ENCODE measurements at places on chromosomes 5 and 9.
A peak's percentile ranks its signal among the peaks of the same experiment; 100 is the strongest.

DNA sequence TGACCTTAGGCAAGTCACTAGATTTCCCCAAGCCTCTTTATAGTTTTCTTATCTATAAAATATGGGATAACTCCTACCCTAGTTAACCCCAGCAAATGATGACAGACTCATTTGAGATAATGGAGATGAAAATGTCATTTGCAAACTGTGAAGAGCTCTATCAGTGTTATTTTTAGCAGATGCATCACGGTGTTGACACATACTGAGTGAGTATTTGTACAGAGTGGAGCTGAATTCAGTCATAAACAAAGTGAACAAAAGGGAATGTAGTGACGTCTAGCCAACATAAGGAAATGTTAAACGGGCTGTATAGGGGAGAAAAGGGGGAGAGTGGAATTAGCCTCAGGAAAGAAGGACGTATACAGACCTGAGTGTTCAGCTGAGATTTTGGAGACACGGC, 75.9 kb downstream of the NMUR2 start:
- no peak for DNase-seq

GRCh38 chr9:97811533-97812246, 41.3 kb upstream of the FOXE1 start:
- peak; percentile 13 for DNase-seq

DNA sequence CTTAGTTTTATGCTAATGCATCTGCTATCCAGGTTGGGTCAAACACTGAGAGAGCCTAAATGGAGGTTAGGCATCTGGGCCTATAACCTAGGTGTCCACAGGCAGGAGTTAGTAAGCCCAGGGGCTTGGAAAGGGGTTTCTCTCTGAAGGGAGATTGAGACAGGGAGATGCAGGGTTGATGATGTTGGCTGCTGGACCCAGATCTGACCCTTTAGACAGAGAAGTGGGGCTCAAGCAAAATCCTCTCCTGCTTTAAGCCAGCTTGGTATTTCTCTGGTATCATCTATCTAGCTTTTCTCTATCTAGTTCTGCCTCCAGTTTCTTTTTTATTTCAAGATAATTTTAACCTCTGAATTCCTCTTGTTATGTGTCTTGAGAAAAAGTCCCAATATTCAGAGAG, 18.3 kb upstream of the ANKRD55 start:
- no peak for DNase-seq

DNA sequence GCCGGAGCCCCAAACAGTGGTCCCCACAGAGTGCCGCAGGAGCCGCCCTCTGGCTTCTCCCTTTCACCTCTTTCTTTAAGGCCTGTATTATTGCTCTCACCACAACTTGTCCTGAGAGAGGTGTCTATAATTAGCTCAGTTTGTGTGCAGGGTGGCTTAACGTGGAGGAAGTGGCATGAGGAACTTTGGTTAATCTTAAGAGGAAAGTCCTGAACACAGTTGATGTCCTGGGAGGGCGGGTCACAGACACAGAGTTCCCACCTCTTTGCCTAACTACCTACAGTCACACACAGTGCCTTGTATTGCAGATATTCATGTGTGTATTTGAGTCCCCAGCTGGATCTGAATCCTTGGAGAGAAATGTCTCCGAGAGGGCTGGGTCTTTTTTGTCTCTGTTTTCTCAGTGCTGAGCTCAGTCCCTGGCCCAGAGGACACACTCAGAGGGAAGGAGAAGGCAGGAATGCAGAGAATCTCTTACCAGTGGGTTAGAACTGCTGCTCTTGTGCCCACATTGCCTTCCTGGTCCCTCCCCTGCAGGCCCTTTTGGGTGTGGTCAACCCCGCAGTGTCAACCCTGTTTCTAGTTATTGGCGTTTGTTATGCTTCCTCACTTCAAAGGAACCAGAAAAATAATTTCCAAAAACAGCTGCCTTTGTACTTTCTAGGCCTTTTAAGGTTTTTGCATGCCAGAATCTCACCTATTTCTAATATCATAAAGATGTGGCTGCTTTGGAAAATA, 392.5 kb downstream of the KDM4C start:
- DNase-seq, result no peak

GRCh38 chr5:157761690-157762621, 18.4 kb downstream of the LSM11 start:
- DNase-seq, result peak; percentile 80

- no peak for DNase-seq
These were observed 25.8 kb downstream of the LPCAT1 start for GRCh38 chr5:1497795-1498622.

DNA sequence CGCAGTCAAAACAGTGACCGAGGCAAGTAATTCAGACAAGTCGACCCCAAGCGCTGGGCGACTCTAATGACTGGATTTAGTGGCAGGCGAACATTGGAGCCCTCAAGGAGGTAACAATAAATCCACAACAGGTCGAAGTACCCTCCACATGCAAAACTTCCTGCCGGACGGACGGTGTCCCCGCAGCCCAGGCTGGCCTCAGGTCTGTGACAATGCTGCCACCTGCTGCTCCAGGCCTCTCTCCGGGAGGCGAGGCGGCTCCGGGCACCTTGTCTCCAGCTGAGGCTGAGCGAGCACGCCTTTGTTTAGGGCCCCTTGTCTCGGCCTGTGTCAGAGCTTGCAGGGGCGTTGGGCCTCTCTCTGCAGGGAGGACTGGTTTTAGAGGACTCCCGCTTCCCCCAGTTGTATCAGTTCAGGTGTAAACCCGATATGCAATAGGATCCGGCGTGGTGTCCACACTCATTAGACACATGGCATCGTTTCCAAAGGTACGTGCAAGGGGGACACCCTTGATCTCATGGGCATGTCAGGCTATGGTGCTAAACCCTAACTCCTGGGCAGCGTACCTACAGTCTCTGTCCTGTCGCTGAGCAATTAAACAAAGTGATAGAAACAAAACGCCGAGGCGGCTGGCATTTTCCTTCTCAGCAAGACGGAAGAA, 628.0 kb upstream of the ADAMTS16 start:
- DNase-seq, result peak; percentile 1

DNA sequence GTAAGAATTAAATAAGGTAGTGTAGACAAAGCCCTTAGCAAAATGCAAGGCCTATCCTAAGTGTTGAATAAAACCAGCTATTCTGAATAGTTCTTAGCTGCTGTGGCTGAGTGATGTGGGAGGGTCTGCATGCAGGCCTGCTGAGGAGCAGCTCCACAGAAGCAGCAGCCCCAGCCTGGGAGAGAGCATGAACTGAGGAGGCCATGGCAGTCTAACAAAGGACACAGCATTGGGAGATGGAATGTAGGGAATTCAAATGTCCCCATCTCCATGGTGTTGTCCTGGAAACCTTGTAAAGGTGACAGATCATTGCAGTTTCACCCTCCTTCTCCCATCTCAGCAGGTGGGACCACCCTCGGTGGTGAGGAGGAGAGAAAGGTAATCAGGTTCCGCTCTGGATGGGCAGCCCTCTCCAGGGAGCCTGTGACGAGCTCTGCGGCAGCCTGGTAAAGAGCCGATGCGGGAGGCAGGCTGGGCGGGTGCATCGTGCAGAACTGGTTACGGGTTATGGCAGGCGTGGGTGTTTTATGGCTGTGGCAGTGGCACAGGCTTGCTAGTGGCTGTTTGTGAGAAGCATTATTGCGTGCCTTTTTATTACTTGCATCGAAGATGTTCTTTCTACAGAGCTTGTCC, 199.9 kb upstream of the GLRA1 start:
- DNase-seq, result no peak

GRCh38 chr5:113723021-113723420, 209.5 kb downstream of the YTHDC2 start:
- no peak for DNase-seq

- DNase-seq, result no peak
These were observed 5.0 kb downstream of the MTMR12 start for GRCh38 chr5:32307769-32308194.

DNA sequence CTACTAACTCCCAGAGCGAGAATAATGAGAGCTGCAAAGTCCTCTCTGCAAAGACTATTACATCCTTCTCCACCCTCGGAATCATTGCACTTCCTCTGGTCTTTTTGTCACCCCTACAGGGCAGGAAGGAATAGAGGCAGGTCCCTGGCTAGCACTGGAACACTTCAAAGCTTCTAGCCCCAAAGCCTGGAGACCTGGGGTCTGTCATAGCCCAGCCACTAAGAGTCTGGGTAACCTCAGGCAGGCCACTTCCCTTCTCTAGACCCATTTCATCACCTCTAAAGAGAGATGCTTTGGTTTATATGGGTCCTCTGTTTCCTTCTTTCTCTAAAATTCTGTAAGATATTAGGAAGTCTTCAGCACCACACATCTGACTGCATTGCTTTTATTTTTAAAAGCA, 6.7 kb downstream of the ADRB2 start:
- DNase-seq, result no peak

GRCh38 chr9:38059233-38059936, 9.6 kb downstream of the SHB start:
- DNase-seq, result no peak

DNA sequence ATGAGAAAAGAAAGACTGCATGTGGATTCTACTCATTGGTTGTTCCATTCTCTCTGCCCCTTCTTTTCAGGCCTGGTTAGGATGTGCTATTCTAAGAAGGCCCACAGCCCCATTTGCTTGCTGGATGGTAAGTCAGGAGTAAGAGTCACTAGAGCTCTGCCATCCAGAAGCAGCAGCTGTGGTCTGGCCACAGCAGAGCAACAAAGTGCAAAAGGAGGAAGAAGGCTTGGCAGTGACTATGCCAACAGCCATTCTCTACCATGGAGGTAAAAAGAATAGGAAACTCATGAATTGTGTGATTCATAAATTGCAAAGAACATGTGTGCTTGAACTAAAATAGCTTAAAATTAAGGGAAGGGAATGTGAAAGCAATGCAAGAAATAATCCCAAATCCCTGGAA, 20.9 kb downstream of the KLHL3 start:
- no peak for DNase-seq

DNA sequence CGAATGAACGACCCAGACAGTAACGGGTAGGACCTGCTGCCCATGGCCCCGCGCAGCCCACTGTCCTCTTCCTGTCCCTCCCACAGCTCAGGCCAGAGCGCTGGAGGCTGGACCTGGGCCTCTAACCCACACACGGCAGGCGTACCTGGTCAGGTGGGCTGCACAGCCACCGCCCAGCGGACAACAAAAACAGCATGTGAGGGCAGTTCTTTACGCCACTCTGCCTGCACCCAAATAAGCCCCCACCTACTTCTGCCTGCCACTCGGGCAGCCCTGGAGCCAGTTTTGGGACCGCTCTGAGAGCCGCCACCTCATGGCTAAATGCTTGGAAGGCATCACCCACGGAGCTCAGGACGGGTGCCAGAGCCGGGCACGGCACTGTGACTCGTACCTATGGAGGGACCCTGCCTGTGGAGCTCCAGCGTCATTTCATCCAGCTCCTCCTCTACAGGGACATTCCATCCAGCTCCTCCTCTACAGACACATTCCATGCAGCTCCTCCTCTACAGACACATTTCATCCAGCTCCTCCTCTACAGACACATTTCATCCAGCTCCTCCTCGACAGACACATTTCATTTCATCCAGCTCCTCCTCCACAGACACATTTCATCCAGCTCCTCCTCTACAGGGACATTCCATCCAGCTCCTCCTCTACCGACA, 18.9 kb downstream of the CLPTM1L start:
- DNase-seq, result peak; percentile 56

- DNase-seq, result no peak
These were observed 18.5 kb upstream of the UGT3A1 start for GRCh38 chr5:36009698-36010097.

- DNase-seq, result no peak
These were observed at the start of gene CA9 for GRCh38 chr9:35673132-35674024. TSS of gene CA9 (plus strand) at chr9:35673928. CDS start at chr9:35673960, 32 bp downstream.

DNA sequence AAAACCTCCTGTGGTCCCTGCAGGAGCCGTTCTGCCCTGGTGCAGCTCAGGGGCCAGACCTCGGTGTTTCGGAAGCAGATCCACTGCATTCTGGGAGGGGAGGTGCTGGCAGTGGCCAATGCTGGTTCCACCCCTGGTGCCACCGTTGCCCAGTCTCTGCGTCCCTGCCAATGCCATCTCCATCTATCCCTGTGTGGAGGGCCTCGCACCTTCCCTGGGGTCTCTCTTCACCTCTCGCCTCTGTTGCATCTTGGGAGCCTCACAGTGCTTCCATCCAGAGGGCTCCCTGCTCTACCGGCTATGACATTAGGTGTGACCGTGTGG, 15.3 kb downstream of the NCS1 start:
- DNase-seq, result no peak

- peak; percentile 25 for DNase-seq
These were observed 278.3 kb downstream of the PDE4D start for GRCh38 chr5:59615272-59615671.

DNA sequence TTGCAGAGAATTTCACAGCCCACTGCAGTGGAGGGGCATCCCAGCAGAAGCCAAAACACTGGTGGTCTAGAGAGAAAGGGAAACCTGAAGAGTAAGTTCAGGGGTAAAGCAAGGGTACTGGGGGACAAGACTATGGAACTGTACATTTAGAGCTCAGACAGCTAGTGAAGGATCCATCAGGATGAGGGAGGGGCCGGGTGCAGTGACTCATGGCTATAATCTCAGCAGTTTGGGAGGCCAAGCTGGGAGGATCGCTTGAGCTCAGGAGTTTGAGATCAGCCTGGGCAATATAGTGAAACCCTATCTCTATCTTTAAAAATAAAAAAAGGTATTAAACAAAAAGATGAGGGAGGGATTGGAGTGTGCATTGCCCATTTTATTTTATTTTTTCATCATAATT, 7.8 kb upstream of the ANKH start:
- DNase-seq, result no peak

- DNase-seq, result no peak
These were observed 129.5 kb upstream of the RAPGEF1 start for GRCh38 chr9:131869348-131869747.

- DNase-seq, result no peak
These were observed 123.6 kb upstream of the CCNH start for GRCh38 chr5:87536365-87536764.

DNA sequence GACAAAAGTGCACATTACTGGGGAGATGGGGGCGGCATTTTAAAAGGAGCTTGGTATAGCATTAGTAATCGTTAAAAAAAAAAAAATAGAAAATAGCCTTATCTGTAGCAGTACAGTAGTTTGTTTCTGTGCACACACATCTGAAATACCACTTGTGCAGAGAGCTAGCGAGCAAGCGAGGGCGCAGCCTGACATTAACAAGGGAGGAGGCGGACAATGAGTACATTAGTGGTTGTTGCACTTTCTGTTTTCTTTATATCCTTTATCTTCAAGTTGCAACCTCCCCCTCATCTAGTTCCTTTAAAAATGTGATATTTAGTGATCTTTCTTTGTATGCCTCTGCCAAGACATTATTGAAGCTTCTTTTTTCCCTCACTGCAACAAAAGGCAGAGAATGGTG, 880 bp upstream of the PTPDC1 start:
- peak; percentile 36 for DNase-seq

GRCh38 chr5:142455856-142456255, 131.0 kb upstream of the SPRY4 start:
- DNase-seq, result no peak

- DNase-seq, result no peak
These were observed 42.6 kb downstream of the GCNT4 start for GRCh38 chr5:75009556-75010345.

DNA sequence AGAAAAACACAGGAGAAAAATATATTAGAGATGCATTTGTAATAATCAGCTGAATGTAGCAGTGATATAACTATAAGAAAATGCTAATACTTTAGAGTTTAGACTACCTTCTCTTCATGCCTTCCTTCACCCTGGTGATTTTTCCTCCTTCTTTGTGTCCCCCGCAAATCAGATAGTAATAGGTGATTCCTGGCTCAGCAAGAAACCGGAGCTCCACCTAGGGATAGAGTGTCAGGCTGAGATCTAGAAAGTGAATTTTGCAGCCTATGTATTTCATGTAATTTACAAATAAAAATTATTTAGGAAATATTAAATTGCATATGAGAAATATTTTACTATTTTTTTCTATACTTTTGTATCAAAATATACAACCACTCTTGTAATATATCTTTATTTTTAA, 109.8 kb upstream of the ST8SIA4 start:
- DNase-seq, result no peak

Data from cardiac fibroblast (primary cell).